CD4-positive, alpha-beta memory T cell (primary cell): ENCODE measurements at places on chromosomes 16 and 17. TPM values are rescaled to one million over a fixed set of nuclear protein-coding genes. Genes with fewer than 3 reads are reported as not detected.

GRCh38 chr16:22297871-22298733 is 893 bp downstream of the POLR3E start:
- peaks cover 16% of the 10 kb centered on the region for H3K36me3 ChIP-seq
- H3K4me3 ChIP-seq, result peak overlapping the region; percentile 30
- peaks cover 37% of the 10 kb centered on the region for H3K4me1 ChIP-seq
- peak; percentile 83 for DNase-seq
- peak overlapping the region; percentile 99 for H3K27ac ChIP-seq

GRCh38 chr16:14284930-14285512 is 213.9 kb downstream of the MRTFB start:
- peak overlapping the region; percentile 71 for H3K27ac ChIP-seq
- peak overlapping the region; percentile 71 for H3K4me3 ChIP-seq
- no peaks in the 10 kb centered on the region for H3K36me3 ChIP-seq
- peaks cover 18% of the 10 kb centered on the region for H3K4me1 ChIP-seq
- no peaks in the 10 kb centered on the region for H3K27me3 ChIP-seq
- no peak for DNase-seq

- no peaks in the 10 kb centered on the region for H3K36me3 ChIP-seq
- no peaks in the 10 kb centered on the region for H3K27me3 ChIP-seq
- H3K4me1 ChIP-seq, result peaks cover 50% of the 10 kb centered on the region
Measured at GRCh38 chr16:3089717-3090592, 9.1 kb downstream of the ZSCAN10 start.

DNA sequence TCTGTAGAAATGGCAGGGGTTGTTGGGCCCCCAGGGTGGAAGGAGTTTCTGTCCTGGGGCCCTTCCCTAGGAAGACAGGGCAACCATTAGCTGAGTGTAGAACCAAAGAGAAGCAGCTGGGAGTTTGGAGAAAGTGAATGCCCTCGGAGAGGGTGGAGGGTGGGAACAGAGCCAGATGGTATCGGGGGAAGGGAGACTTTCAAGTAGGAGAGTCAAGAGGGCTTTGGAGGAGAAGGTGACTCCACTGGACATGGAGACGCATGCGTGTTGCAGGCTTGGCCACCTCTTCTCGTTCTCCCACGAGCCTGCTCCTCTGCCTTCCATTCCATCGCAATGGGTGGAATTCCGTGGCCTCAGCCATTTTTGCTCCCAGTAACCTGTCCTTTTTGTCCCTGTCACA is 19.4 kb downstream of the SLC47A1 start:
- H3K27ac ChIP-seq, result no peak overlapping the region
- H3K4me3 ChIP-seq, result no peak overlapping the region
- H3K36me3 ChIP-seq, result no peaks in the 10 kb centered on the region
- H3K4me1 ChIP-seq, result no peaks in the 10 kb centered on the region

DNA sequence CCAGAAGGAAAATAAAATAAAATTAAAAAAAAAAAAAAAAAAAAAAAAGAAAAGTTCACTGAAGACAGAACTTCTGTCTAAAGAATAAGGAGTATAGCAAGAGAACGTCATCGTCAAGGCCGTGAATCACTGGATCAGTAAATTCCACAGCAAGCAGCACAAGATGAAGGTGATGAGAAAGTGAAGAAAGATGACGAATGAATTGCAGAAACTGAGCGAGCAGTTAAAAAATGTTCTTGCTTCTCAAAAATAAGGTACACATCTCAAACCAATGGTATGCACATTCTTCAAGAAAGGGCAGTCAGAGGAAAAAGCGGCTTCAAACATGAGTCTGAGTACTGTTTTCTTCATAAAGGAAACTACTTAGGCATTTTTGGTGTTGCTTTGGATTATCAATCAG is 104.7 kb downstream of the SMG6 start:
- no peaks in the 10 kb centered on the region for H3K36me3 ChIP-seq
- H3K27ac ChIP-seq, result no peak overlapping the region
- H3K4me3 ChIP-seq, result no peak overlapping the region
- no peak for DNase-seq
- H3K4me1 ChIP-seq, result peaks cover 21% of the 10 kb centered on the region
- no peaks in the 10 kb centered on the region for H3K27me3 ChIP-seq

- no peak overlapping the region for H3K4me3 ChIP-seq
- no peaks in the 10 kb centered on the region for H3K27me3 ChIP-seq
- H3K36me3 ChIP-seq, result no peaks in the 10 kb centered on the region
- H3K4me1 ChIP-seq, result no peaks in the 10 kb centered on the region
- no peak overlapping the region for H3K27ac ChIP-seq
- no peak for DNase-seq
Measured at GRCh38 chr16:72122916-72123315, 29.3 kb downstream of the DHX38 start.

- no peak for DNase-seq
- H3K27ac ChIP-seq, result no peak overlapping the region
- H3K4me3 ChIP-seq, result no peak overlapping the region
- no peaks in the 10 kb centered on the region for H3K36me3 ChIP-seq
Measured at GRCh38 chr17:16573466-16573865, 4.5 kb upstream of the ZNF287 start.

GRCh38 chr16:11354733-11355574 is 9.7 kb downstream of the RMI2 start:
- H3K4me3 ChIP-seq, result peak overlapping the region; percentile 32
- no peak overlapping the region for H3K27ac ChIP-seq
- no peaks in the 10 kb centered on the region for H3K36me3 ChIP-seq
- peak; percentile 81 for DNase-seq
- no peaks in the 10 kb centered on the region for H3K27me3 ChIP-seq

GRCh38 chr16:67655363-67655762 is 4.7 kb downstream of the ACD start:
- no peak for DNase-seq
- no peaks in the 10 kb centered on the region for H3K27me3 ChIP-seq
- peaks cover 44% of the 10 kb centered on the region for H3K36me3 ChIP-seq

DNA sequence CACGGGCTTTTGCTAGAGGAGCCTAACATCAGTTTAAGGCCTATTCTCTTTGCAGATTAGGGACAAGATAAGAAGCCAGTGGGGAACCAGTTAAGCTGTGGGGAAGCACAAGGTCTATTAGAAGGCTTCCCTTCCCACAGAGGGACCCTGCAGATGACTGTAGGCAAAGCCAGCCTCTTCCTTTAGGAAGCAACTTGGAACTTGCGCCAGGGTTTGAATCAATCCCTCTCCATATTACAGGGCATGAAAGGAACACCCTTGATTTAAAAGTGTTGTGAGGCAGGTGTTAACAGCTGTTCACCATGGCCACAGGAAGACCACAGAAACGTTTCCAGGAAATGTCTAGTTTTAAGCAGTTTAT is 77.3 kb downstream of the RPTOR start:
- H3K4me3 ChIP-seq, result no peak overlapping the region
- no peaks in the 10 kb centered on the region for H3K36me3 ChIP-seq
- peak; percentile 2 for DNase-seq
- H3K27ac ChIP-seq, result no peak overlapping the region
- H3K27me3 ChIP-seq, result no peaks in the 10 kb centered on the region

GRCh38 chr16:81595629-81596292 is 151.2 kb downstream of the CMIP start:
- no peak for DNase-seq
- no peak overlapping the region for H3K4me3 ChIP-seq
- peaks cover 5% of the 10 kb centered on the region for H3K4me1 ChIP-seq
- H3K36me3 ChIP-seq, result no peaks in the 10 kb centered on the region

DNA sequence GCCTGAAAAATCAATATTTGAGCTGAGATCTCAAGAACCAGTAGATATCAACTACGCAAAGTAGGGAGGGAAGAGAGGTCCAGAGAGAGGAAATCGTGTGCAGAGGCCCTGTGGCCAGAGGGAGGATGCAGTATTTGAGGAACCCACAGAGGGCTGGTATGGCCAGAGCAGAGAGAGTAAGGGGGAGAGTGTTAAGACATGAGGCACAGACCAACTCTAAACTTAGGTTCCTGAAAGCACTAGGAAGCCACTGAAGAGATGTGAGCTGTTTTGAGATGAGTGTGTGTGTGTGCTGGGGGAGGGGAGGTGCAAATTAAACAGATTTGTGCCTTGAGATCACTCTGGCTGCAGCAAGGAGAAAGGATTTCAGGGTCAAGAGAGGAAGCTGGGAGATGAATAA is 10.9 kb downstream of the SLC13A2 start:
- H3K4me3 ChIP-seq, result no peak overlapping the region
- H3K27me3 ChIP-seq, result no peaks in the 10 kb centered on the region
- DNase-seq, result no peak

Gene CCDC78
- 5.1 TPM for total RNA-seq

Gene SLC9A5
- total RNA-seq, result 1.7 TPM

Gene TMC5
- total RNA-seq, result not detected

Gene TBC1D16
- 1.8 TPM for total RNA-seq

Gene BEAN1
- total RNA-seq, result not detected

Gene IRX5
- total RNA-seq, result not detected
